Psoas muscle (tissue), 8 donors: ENCODE measurements at places on chromosomes 6 and 20. TPM values are rescaled to one million over a fixed set of nuclear protein-coding genes. Genes with fewer than 3 reads are reported as not detected.

- DNase-seq = no peak
These were observed 101.9 kb downstream of the LRFN2 start for GRCh38 chr6:40485300-40485699.

DNA sequence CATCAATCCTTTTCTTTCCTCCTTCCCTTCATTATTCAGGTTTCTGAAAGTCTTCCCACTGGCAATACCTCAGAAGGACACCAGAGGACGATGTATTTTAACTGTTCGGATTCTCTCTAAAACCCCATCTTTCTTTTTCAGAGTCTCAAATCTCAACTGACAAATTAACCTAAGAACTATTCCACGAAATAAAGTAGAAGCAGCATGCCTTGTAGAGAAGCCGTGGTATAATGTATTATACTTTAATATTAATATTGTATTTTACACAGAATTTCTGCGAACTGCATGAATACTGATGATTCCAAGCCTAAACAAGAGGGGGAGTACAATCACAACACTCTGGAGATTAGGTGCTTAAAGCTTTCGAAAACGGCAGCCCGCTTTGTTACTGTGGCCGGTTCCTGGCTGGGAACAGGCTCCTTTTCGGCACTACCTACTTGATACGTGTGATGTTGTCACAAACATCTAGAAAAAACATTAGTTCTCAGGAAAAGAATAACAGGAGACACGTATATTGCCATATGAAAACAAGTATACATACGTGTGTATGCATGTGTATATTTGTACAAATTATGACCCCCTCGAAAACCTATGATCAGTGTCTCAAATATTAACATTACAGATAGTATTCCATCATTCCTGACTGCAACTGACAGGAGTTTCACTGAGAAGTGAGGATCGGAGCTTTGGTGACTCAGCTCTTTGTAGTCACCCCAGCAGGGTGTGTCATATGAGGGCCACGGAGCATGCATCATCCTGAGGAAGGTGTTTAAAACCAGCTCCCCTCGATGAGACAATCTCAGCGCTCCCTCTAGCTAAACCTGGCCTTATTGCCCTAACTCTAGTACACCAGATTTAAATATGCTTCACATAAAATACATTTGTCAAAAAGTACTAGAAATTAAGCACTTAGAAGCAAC lies 319.7 kb upstream of the TCF21 start:
- DNase-seq = peak; percentile 16

DNA sequence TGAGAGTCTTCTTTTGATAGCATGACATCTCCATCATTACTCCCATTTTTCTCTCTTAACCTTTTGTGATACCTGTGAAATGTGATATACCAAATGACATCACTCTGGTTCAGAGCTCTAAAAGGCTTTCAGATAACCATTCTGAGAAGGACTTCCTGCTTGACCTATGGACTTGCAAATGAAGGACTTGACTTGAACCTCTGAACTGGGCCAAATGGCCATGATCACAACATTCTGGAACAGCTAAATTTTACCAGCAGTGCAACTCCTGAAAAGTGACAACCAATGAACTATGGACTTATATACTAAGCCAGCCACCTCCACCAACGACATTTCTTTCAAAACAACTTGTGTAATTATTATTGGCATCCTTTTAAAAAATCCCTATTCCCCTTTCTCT lies 1085.8 kb upstream of the CITED2 start:
- DNase-seq = no peak

GRCh38 chr20:45827030-45827652 lies at the start of gene TNNC2:
TNNC2 (minus strand) TSS chr20:45827312; CDS start chr20:45827248, 64 bp downstream.
- no peak for DNase-seq

- no peak for DNase-seq
These were observed 57.1 kb downstream of the OGFRL1 start for GRCh38 chr6:71345476-71346333.

The MYT1 gene
- not detected for total RNA-seq
